ENCODE measurements at places on chromosomes 5 and 9.

DNA sequence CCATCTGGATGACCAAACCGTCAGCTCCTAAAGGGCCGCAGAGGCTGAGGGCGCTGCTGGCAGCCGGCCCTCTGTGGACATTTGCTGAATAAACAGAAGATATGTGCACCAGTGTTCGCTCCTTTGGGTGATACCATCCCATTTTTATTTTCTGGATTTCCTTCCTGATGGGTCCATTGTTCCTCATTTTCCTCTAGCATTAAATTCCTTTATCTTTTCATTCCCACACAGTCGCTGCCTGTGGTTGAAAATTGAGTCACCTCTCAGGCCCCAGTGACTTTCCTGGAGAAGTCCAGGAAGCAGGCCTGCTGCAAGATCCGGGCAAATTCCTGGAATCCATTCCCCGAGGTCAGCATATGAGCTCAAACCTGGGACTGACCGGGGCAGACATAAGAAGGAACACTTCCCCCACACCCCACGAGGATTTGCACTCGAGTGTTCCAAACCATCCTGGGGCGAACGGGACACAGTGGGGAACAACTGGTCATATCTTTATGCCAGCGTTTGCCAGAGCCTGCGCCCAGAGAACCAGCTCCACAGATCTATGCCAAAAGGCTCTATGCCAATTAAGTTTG, 86.7 kb upstream of the PCA3 start:
- no peak for DNase-seq

DNA sequence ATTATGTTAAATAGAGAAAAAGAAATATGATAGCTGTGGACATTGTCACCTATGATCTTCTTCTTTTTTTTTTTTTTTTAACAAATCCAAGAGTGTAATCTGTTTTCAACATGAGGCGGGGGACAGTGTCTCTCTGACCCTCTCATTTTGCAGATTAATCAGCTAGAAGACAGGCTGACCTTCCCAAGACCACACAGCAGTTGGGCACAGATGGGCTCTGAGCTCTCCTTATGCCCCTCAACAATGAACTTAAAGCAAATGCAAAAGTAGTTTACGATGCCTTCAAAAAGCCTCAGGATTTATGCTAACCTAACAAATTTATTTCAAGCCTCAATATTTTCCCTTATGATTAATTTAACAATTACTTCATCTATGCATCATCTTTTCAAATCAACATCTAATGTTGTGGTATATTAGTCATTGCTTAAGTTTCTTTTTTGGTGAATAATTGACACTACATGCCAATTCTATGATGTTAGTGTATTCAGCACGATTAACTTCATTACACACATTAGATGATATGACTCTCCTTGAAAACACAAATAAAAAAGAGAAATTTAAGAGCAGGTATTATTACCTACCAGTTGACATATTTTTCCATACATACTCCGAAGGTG, 7.4 kb downstream of the NFIL3 start:
- peak; percentile 40 for DNase-seq

DNA sequence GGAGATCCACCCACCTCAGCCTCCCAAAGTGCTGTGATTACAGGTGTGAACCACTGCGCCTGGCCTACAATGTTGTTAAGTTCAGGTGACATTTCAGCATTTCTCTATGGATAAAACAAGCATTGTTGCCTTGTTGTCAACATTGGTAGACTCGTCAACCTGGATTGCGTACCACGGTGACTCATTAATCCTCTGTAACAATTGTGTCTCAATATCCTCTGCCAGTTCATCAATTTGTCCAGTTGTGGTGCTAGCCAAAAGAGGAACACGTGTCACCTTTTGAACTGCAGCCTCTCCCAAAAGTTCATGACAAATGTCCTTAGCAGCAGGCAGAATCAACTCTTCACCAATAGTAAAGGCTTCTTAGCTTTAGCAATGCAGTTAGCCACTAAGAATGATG, 46.3 kb upstream of the LARP1 start:
- DNase-seq, result peak; percentile 86

- DNase-seq, result no peak
Measured at GRCh38 chr9:130630506-130631330, 33.7 kb upstream of the PRDM12 start.

DNA sequence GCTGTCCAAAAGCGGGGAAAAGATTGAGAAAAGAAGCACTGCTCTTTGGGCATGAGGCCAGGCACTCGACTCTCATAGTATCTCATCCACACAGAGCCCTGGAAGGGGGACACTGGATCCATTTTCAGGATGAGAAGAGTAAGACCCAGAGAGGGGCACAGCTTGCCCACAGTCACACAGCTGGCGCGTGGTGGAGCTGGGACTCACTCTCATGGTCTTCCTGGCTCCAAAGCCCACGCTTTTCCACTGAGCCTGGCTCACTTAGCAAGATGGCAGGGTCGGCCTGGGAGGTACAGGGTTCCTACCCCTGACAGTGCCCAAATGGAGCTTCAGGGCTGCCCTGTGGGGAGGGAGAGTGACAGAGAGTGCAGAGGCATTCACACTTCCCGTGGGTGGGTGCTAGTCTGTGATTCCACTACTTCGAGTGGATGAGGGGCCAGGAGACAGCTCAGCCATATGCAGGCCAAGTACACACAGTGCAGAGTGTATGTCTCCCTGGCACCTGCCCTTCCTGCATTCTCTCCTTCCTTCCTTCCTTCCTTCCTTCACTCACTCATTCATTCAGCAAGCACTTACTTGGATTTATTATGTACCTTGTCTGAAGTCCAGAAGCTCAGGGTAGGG, 18.3 kb upstream of the IGFBPL1 start:
- DNase-seq, result no peak

- DNase-seq, result no peak
Measured at GRCh38 chr9:98983295-98984268, 39.9 kb downstream of the COL15A1 start.

GRCh38 chr9:7104625-7105024, 346.9 kb downstream of the KDM4C start:
- no peak for DNase-seq

GRCh38 chr5:80852331-80853245, 107.6 kb upstream of the RASGRF2 start:
- DNase-seq, result peak; percentile 7

DNA sequence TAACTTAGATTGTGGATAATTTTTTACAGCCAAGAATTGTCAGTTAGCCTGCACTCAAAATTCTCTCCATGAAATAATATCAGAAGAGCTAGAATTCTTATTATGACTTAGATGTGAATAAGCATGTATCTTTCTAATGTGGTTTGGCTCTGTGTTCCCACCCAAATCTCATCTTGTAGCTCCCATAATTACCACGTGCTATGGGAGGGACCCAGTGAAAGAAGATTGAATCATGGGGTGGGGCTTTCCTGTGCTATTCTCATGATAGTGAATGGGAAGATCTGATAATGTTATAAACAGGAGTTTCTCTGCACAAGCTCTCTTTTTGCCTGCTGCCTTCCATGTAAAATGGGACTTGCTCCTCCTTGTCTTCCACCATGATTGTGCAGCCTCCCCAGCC, 176.8 kb downstream of the MAT2B start:
- DNase-seq, result no peak

DNA sequence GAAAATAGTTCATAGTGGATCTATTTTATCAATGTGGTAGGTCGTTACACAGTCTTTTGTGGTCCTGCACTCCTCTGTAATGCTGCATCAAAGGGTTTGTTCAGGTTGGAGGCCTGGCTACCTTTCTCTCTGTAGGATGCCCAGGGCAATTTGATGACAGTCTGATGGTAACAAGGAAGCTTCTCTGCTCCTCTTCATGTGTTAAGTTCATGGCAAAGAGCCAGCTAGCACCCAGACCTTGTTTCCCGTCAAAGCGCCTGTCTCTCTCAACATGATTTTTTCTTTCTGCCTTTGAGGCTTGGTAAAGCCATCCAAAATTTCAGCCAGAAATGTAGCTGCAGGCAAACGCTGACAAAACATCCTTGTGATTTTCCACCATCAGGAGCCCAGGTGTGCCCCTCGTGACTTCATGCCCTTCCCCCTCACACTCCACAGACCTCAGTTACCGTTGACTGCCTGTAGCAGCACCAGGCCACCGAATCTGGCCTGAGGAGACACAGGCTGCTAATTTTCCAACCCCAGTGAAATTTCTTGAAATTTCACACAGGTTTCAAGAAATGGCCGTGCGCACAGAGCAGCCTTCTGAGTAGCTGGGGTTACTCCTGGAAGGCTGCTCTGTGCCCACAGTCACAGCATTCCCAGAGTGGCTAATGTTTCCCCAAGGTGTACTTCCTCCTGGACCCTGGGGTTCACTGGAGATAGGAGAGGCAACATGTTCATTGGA, 292.7 kb downstream of the CWC27 start:
- no peak for DNase-seq

DNA sequence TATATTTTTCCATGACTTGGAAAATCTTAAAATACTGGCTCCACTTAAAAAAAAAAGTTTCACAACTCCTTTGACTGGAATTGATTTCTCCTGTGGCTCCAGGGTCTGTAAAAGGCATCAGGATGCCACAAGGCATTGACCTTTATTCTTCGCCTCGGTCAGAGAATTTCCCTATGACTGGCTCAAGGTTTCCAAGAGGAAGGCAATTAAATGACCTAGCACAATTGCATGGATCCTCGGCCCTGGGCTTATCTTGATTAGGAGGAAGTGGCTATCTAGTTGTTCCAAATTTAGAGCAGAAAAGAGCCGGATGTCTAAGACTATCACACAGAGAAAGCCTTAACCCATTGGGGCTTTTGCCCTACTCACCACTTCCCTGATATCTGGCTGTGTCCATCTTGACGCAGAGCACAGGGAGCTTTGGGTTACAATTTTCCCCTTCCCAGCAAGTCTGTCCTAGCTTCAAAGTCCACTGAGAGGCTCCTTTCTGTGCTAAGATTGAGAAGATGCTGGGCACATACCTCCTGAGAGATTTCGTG, 56.9 kb upstream of the COL15A1 start:
- peak; percentile 73 for DNase-seq

DNA sequence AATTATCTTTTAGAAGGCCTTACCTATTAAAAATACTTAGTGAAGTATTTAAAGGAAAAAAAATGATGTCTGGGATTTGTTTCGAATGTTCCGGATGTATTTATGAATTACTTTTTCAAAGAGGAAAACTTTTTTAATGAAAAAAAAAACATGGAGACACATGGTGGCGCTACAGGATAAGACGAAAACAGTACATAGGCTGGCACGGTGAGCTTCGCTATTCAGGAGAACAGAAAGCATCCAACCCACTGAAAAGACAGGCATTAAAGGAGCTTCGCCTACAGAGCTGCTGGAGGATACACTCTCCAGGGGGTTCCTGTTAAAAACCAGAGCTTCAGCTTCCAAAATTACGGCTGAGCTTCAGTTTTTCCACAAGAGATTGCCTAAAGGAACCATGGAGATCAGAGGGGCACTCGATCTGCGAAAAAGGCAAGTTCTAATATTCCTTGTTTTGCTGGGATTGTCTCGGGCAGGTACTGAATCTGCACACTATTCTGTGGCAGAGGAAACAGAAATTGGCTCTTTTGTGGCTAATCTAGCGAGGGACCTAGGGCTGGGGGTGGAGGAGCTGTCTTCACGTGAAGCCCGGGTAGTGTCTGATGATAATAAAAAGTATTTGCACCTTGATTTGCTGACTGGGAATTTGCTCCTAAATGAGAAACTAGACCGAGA, at the start of gene PCDHB14:
PCDHB14 (plus strand) TSS at position 232 of the 672 bp plus-strand sequence; CDS start at position 395, 163 bp downstream.
- no peak for DNase-seq

GRCh38 chr9:122865300-122865699, 36.9 kb upstream of the PDCL start:
- no peak for DNase-seq

GRCh38 chr5:33049298-33049697, 338.2 kb downstream of the NPR3 start:
- no peak for DNase-seq

- DNase-seq, result no peak
Measured at GRCh38 chr5:176739461-176740051, 70.8 kb upstream of the UNC5A start.

DNA sequence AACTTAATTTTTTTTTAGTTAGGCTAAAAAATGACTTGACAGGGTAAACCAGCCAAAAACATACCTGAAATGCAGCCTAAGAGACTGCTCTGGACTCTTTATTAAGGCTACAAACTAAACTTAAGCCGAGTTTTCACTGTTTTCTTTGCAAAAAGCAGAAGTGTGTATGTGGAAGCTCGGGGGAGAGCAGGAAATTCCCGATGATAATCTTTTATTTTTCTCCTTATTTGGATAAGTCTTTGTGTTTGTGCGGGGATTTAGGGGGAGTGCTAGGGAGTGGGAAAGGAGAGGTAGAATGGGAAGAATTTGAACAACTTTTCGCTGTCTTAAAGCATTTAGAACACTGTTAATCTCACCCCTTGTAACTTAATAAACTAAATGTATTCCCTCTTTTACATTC, 30.7 kb upstream of the GPR21 start:
- DNase-seq, result peak; percentile 52

DNA sequence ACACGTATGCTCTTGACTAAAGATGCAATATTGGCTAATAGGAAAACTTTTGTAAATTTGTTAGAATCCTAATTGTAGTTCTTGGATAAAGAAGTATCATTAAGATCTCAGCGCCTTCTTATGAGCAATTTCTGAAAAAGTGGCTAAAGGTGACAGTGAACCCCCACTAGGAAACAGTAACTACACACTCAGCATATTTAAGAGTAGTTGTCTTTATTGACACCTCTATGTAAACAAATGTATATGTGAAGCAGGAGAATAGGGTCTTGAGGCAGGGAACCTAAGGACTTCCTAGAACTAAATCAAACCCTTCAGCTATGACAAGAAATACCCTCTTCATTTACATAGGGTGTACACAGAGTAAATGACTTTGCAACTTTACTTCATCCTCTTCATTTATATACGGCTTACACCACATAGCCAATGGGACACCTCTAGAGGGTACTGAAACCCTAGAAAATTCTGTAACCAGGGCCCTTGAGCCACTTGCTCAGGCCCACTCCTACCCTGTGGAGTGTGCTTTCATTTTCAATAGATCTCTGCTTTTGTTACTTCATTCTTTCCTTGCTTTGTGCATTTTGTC, 2.8 kb downstream of the NIPSNAP3A start:
- no peak for DNase-seq

DNA sequence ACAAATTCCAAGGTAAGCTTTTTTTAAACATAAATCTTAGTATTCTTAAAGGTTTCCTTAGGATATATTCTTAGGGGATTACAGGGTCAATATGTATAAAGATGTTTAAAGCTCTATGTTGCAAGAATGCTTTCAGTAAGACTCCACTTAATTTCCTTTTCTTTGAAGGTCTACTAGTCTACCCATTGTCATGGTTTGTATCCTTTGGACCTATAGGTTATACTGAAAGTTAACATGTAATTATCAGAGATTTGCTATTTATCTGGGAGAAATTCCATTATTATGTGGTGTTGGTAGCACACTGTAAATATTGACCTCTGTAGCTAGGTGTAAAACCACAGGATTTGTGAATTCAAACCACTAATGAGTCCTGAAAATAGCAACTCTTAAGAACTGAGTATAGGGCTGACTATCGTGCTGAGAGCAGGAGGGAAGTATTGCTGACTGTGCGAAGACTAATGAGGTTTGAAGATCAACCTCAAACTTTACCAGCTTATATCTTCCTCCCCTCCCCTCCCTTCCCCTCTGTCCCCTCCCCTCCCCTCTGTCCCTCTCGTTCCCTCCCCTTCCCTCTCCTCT, 85.6 kb downstream of the GADD45G start:
- DNase-seq, result no peak

All from inflammatory macrophage treated with lipopolysaccharide for 1 hour (primary cell).